Karpas-422 (cell line): ENCODE measurements at places on chromosomes 5 and 9. TPM values are rescaled to one million over a fixed set of nuclear protein-coding genes. Genes with fewer than 3 reads are reported as not detected.

PLCXD3 gene
- not detected in 2 replicates for total RNA-seq

TMOD1 gene
- total RNA-seq: 0.25 TPM in 1 of 2 replicates, not detected in the other

PCDHB2 gene
- total RNA-seq: not detected in 2 replicates

IFNA8 gene
- not detected in 2 replicates for total RNA-seq

TMEM174 gene
- not detected in 2 replicates for total RNA-seq

SLC38A9 gene
- 46.9 and 67.0 TPM in 2 replicates for total RNA-seq

BSPRY gene
- total RNA-seq: not detected in 2 replicates

AQP7 gene
- not detected in 2 replicates for total RNA-seq

GRCh38 chr9:115367780-115368525 lies 250.0 kb upstream of the TNC start:
- no peak overlapping the region for H3K27ac ChIP-seq
- H3K36me3 ChIP-seq: no peaks in the 10 kb centered on the region
- no peak for DNase-seq
- H3K4me1 ChIP-seq: no peaks in the 10 kb centered on the region
- no peak overlapping the region for H3K4me3 ChIP-seq
- H3K27me3 ChIP-seq: no peaks in the 10 kb centered on the region

DNA sequence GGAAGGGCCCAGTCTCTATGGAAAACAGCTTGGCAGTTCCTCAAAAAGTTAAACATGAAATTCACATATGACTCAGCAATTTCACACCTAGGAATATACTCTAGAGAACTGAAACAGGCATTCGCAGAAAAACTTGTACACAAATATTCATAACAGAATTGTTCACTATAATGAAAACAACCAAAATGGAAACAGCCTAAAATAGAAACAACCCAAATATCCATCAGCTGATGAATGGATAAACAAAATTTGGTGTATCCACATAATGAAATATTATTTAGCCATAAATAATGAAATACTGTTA lies 4.8 kb upstream of the GPR150 start:
- H3K4me1 ChIP-seq: peaks cover 5% of the 10 kb centered on the region; the same call in 1 of the 2 replicates
- H3K4me3 ChIP-seq: no peak overlapping the region
- DNase-seq: no peak
- H3K27me3 ChIP-seq: no peaks in the 10 kb centered on the region
- H3K27ac ChIP-seq: no peak overlapping the region

DNA sequence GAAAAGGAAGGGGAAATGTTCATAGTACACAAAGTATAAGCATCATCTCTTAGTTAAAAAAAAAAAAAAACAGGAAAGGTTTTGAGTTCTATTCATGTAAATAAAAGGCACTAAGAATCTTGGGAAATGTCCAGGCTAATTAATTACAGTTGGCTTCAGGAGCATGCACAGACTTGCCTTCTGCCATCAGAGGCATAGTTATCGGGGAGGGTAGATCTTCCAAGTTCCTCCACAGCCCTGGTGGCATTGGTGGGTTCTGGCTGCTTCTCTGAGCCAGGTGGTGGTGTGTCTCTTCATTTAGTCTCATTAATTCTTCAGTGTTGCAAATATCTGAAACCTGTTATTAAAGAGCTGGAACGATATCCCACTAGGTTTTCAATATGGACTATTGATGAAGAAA lies 85.2 kb downstream of the TMEM252 start:
- no peak for DNase-seq
- no peak overlapping the region for H3K27ac ChIP-seq
- no peaks in the 10 kb centered on the region for H3K4me1 ChIP-seq
- no peaks in the 10 kb centered on the region for H3K36me3 ChIP-seq
- no peaks in the 10 kb centered on the region for H3K27me3 ChIP-seq
- no peak overlapping the region for H3K4me3 ChIP-seq

DNA sequence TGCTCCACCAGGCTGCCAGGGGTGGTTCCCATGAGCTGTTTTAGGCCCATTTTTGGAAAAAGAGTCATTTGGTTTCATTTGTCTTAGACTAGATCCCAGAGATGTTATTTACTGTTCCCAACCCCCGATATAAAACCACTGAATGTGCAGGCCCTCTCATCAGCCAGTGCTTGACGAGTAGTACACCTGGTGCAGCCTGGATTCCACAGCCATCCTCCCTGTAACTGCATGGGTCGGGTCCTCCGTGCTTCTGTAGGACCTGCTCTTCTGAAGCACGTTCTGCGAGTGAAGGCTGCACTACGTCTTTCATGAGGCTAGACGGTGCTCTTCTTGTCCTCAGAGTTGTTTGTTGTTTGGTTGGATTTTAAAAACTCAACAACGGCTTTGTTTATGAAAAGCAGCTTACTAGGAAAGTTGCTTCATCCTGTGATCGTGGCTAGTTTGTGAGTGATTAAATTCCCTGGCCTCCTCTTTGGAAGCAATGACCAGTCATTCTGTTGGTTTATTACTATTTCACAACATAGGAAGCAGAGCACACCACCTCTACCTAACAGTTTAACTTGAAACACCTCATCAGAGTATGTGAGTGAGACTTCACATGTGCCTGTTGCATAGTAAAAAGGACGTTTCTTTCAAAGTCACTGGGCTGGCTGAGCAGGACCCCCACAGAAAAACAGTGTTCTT lies 135.2 kb downstream of the AOPEP start:
- peaks cover 37% of the 10 kb centered on the region for H3K4me1 ChIP-seq
- peak overlapping the region; percentile 43; the same call in 1 of the 2 replicates for H3K27ac ChIP-seq

DNA sequence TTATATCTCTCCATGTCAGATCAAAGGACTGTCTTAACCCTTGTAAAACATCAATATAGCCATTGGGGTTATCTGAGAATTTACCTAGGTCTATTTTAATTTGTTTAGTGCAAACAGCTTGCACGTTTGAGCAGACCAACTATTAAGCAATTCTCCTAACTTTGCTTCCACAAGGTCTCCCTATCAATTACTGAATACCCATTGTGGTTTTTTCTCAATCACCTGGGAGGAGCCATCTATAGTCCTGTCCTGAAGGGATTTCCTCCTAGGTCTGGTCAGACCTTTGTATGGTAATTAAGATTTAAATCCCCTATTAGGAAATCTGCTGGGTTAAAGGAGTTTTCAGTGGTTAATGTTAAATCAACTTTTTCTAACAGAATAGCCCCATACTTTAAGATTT lies 48.9 kb upstream of the S1PR3 start:
- H3K4me1 ChIP-seq: no peaks in the 10 kb centered on the region
- H3K36me3 ChIP-seq: no peaks in the 10 kb centered on the region
- no peaks in the 10 kb centered on the region for H3K27me3 ChIP-seq
- no peak overlapping the region for H3K27ac ChIP-seq

DNA sequence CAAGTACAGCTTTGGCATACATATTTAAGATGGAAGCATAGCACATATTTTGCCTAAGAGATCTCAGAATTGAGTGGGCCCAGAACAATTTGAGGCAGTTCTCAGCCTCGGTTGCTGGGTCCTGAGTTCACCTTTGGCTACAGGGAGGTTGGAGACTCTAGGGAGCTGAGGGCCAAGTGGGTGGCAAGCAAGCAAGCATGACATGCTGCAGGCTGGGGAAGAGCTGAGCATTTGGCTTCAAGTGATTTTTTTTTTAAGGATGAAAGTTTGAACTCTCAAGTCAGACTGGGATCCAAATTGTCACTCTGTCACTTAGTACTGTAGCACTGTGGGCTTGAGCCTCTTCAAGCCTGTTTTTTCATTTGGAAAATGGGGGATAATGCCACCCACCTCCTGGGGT lies 160.5 kb downstream of the MED27 start:
- no peak overlapping the region for H3K27ac ChIP-seq
- H3K36me3 ChIP-seq: no peaks in the 10 kb centered on the region
- no peaks in the 10 kb centered on the region for H3K4me1 ChIP-seq
- DNase-seq: no peak
- no peak overlapping the region for H3K4me3 ChIP-seq

- H3K27ac ChIP-seq: no peak overlapping the region
- no peaks in the 10 kb centered on the region for H3K4me1 ChIP-seq
- no peak overlapping the region for H3K4me3 ChIP-seq
- no peaks in the 10 kb centered on the region for H3K36me3 ChIP-seq
- no peaks in the 10 kb centered on the region for H3K27me3 ChIP-seq
- no peak for DNase-seq
Observed at GRCh38 chr5:5629607-5629978, 207.1 kb downstream of the ICE1 start.

GRCh38 chr9:6909181-6909580 lies 151.4 kb downstream of the KDM4C start:
- H3K4me3 ChIP-seq: no peak overlapping the region
- H3K27ac ChIP-seq: no peak overlapping the region
- H3K27me3 ChIP-seq: no peaks in the 10 kb centered on the region
- H3K36me3 ChIP-seq: no peaks in the 10 kb centered on the region
- DNase-seq: no peak

- H3K36me3 ChIP-seq: no peaks in the 10 kb centered on the region
- no peak overlapping the region for H3K27ac ChIP-seq
- DNase-seq: no peak
- H3K4me1 ChIP-seq: peaks cover 9% of the 10 kb centered on the region; the same call in 1 of the 2 replicates
Observed at GRCh38 chr9:134717924-134718645, 76.5 kb downstream of the COL5A1 start.

- H3K27ac ChIP-seq: no peak overlapping the region
- DNase-seq: no peak
- no peaks in the 10 kb centered on the region for H3K4me1 ChIP-seq
- H3K27me3 ChIP-seq: no peaks in the 10 kb centered on the region
- no peaks in the 10 kb centered on the region for H3K36me3 ChIP-seq
Observed at GRCh38 chr9:82436475-82436874, 447.9 kb downstream of the SPATA31D1 start.

DNA sequence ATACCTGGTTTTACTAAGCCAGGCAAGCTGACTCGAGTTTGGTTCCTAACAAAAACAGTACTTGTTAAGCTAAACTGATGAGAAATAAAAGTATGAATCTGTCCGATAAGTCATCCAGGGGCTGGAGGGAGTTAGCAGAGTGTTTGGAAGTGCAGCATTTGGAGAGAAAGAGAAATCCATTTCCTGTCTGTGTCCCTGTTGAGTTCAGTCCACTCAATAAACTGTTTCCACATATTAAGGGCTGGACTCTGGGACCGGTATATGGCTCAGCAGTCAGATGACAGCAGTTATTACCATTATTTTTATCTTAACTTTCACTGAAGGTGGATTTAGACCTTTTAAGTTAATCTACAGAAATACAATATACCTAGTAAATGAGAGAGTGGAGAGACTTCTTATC lies 130.6 kb upstream of the ADRA1B start:
- no peaks in the 10 kb centered on the region for H3K36me3 ChIP-seq
- H3K4me3 ChIP-seq: no peak overlapping the region
- H3K4me1 ChIP-seq: no peaks in the 10 kb centered on the region
- H3K27me3 ChIP-seq: no peaks in the 10 kb centered on the region
- no peak for DNase-seq
- no peak overlapping the region for H3K27ac ChIP-seq

DNA sequence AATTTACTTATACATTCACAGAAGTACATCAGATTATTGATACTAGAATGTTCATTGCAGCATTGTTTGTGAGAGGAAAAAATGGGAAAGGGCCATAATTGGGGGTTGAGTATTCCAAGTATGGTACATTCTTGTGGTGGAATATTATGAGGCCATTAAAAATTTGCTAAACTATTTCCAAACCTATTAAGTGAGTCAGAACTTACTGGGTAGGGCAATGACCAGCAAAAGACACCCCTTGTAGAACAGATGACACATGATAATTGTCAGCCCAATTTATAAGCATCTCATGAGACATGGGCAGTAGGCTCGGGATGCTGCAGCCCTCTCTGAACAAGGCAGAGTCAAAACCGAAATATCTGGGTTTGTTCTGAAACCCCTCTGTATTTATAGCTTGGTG lies 192.6 kb upstream of the IL12B start:
- no peak overlapping the region for H3K27ac ChIP-seq
- H3K27me3 ChIP-seq: no peaks in the 10 kb centered on the region
- no peak for DNase-seq
- H3K4me3 ChIP-seq: no peak overlapping the region
- H3K36me3 ChIP-seq: no peaks in the 10 kb centered on the region

DNA sequence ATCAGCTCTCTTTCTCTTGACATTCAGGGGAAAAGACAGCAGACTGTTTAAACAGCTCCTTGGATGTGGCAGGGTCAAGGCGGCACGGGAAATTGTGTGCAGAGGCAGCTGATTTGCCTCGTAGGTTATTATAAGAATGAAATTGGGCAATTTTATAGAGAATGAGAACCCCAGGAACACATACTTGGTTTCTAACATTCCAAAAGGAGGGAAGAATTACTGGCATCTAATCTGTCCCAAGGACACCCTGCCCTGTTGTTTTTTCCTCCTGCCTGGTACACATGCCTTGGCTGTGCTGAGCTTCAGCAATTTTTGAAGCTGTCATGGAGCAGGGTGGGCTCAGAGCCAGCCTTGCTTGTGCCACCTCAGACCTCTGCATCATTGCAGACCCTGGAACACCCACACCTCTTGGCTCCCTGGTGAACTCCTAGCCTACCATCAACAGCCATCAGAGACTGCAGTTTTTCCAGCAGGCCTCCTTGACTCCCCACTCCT lies 143.6 kb downstream of the BOD1 start:
- H3K27ac ChIP-seq: no peak overlapping the region
- H3K27me3 ChIP-seq: no peaks in the 10 kb centered on the region
- H3K36me3 ChIP-seq: no peaks in the 10 kb centered on the region
- H3K4me3 ChIP-seq: no peak overlapping the region
- no peak for DNase-seq
